Activated naive CD8-positive, alpha-beta T cell treated with anti-CD3 and anti-CD28 coated beads for 36 hours (primary cell): ENCODE measurements at places on chromosomes 1 and 21. TPM values are rescaled to one million over a fixed set of nuclear protein-coding genes. Genes with fewer than 3 reads are reported as not detected.

Gene OR2M5
- total RNA-seq: not detected

Gene OR2T11
- not detected for total RNA-seq

Gene TAL1
- total RNA-seq: not detected

Gene CD48
- 376 TPM for total RNA-seq

Gene OR2G6
- total RNA-seq: not detected

Gene DNALI1
- total RNA-seq: not detected

Gene IRF6
- 2.4 TPM for total RNA-seq

Gene CSRP1
- 57.0 TPM for total RNA-seq

Gene MSH4
- 0.22 TPM for total RNA-seq

Gene CNR2
- total RNA-seq: 0.28 TPM

Gene OR1C1
- not detected for total RNA-seq

Gene EFCAB7
- total RNA-seq: 6.9 TPM
